Esophagus muscularis mucosa (tissue), 4 donors: ENCODE measurements at places on chromosomes 4 and X.

GRCh38 chr4:121138039-121138825 is 25.9 kb downstream of the TNIP3 start:
- no peak overlapping the region for H3K4me3 ChIP-seq
- H3K27ac ChIP-seq = no peak overlapping the region
- no peaks in the 10 kb centered on the region for H3K27me3 ChIP-seq
- DNase-seq = no peak
- H3K36me3 ChIP-seq = no peaks in the 10 kb centered on the region

GRCh38 chr4:109754093-109754857 is 24.4 kb upstream of the PLA2G12A start:
- no peaks in the 10 kb centered on the region for H3K4me1 ChIP-seq
- H3K36me3 ChIP-seq = no peaks in the 10 kb centered on the region
- H3K27ac ChIP-seq = no peak overlapping the region
- DNase-seq = no peak

DNA sequence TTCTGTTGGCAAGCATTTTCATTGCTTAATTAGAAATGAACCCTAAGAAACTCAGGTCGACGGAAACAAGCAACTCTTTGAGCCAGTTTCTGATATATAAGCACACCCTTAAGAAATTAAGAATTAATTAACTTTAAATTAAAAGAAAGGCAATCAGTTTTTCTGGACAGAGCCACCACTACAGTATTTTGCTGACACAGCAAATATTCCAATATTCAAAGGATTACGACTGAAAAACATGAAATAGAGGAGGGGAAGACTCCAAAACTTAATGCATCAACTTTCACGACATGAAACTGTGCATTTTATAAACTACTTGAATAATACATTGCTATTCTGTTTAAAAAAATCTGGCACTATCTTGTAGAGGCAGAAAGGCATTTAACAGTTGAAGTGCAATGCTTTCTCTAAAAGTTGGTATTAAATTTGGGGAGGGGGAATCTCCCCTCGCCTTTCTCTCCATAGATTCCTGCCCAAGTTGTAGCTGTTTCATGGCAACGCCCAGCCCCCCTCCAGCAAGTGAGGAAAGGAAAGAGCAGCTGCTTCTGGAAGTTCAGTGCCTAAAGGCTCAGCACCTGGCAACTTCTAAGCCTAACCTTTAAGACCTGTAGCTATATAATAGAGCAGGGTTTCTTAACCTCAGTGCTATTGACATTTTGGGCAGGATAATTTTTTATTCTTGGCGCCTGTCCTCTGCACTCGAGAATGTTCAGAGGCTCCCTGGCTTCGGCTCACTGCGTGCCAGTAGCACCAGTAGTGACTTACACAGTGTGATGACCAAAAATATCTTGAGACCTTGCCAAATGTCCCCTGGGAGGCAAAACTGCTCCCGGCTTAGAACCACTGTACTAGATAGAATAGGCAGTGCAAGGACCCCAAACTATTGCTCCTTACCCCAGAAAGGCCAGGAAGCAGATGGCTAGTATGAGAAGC is 6.7 kb upstream of the ZCCHC18 start:
- H3K27ac ChIP-seq = no peak overlapping the region
- H3K4me1 ChIP-seq = no peaks in the 10 kb centered on the region
- no peak for DNase-seq
- H3K36me3 ChIP-seq = no peaks in the 10 kb centered on the region
- H3K27me3 ChIP-seq = no peaks in the 10 kb centered on the region
- H3K4me3 ChIP-seq = no peak overlapping the region

DNA sequence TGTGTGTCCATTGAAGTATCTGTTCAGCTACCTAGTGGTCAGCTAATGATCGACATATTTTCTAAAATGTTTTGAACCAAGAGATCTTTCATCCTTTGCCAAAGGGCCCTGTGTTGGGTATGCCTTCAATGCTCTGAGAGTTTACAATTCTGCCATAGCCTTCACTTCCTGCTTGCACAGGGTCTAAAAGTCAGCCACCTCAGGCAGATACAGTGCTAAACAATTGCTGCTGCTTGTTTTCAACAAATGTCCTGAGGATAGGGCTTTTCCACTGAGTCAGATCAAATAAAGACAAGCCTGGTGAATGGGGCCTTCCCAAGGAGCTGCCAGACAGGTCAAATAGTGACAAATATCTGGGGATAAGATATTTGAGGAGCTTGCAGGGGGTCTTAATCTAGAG is 16.7 kb downstream of the AMMECR1 start:
- H3K27me3 ChIP-seq = no peaks in the 10 kb centered on the region
- no peak for DNase-seq
- H3K36me3 ChIP-seq = no peaks in the 10 kb centered on the region
- no peaks in the 10 kb centered on the region for H3K4me1 ChIP-seq
- no peak overlapping the region for H3K27ac ChIP-seq

- peaks cover 7% of the 10 kb centered on the region for H3K4me1 ChIP-seq
- H3K27ac ChIP-seq = no peak overlapping the region
- no peak for DNase-seq
- no peaks in the 10 kb centered on the region for H3K36me3 ChIP-seq
Measured at GRCh38 chr4:156783966-156784365, 187.6 kb downstream of the PDGFC start.

GRCh38 chrX:111467896-111468295 is 43.5 kb upstream of the SERTM2 start:
- H3K36me3 ChIP-seq = no peaks in the 10 kb centered on the region
- no peak overlapping the region for H3K4me3 ChIP-seq
- no peak for DNase-seq
- no peaks in the 10 kb centered on the region for H3K4me1 ChIP-seq
- no peak overlapping the region for H3K27ac ChIP-seq
- no peaks in the 10 kb centered on the region for H3K27me3 ChIP-seq

GRCh38 chr4:54942721-54943120 is 182.7 kb downstream of the KDR start:
- H3K4me1 ChIP-seq = peaks cover 15% of the 10 kb centered on the region
- H3K27ac ChIP-seq = no peak overlapping the region
- no peaks in the 10 kb centered on the region for H3K36me3 ChIP-seq
- no peaks in the 10 kb centered on the region for H3K27me3 ChIP-seq
- DNase-seq = no peak

GRCh38 chr4:158966091-158966490 is 136.8 kb upstream of the RAPGEF2 start:
- no peaks in the 10 kb centered on the region for H3K36me3 ChIP-seq
- H3K27ac ChIP-seq = no peak overlapping the region
- no peak overlapping the region for H3K4me3 ChIP-seq
- H3K4me1 ChIP-seq = no peaks in the 10 kb centered on the region

GRCh38 chr4:39181520-39181904 is 817 bp upstream of the WDR19 start:
- peaks cover 13% of the 10 kb centered on the region for H3K4me1 ChIP-seq
- no peaks in the 10 kb centered on the region for H3K27me3 ChIP-seq
- H3K4me3 ChIP-seq = peak overlapping the region; percentile 74
- H3K27ac ChIP-seq = peak overlapping the region; percentile 76
- DNase-seq = no peak

- no peaks in the 10 kb centered on the region for H3K27me3 ChIP-seq
- no peaks in the 10 kb centered on the region for H3K4me1 ChIP-seq
- H3K36me3 ChIP-seq = no peaks in the 10 kb centered on the region
- no peak overlapping the region for H3K4me3 ChIP-seq
Measured at GRCh38 chrX:134599184-134599914, 58.9 kb downstream of the PLAC1 start.

DNA sequence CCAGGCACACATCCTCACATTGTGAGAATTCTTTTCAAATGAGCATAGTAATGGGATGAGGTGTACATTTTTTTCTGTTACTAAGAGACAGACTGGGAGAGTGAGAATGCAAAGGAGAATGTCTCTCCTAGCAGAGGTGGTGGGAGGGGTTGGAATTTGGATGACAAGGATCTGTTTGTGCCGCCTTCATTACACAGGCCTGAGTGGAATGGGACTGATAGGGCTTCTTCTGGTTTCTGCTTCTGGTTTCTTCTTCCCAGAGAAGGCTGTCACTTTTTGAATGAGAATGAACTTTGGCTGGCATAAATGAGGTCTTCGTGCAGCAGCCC is 55.4 kb downstream of the C4orf51 start:
- H3K36me3 ChIP-seq = no peaks in the 10 kb centered on the region
- H3K27me3 ChIP-seq = no peaks in the 10 kb centered on the region
- no peak for DNase-seq
- H3K4me1 ChIP-seq = peaks cover 42% of the 10 kb centered on the region
- peak overlapping the region; percentile 24 for H3K4me3 ChIP-seq
- peak overlapping the region; percentile 100 for H3K27ac ChIP-seq

GRCh38 chr4:139887962-139888735 is 222.5 kb downstream of the MGST2 start:
- peaks cover 34% of the 10 kb centered on the region for H3K4me1 ChIP-seq
- H3K27me3 ChIP-seq = no peaks in the 10 kb centered on the region
- H3K4me3 ChIP-seq = no peak overlapping the region
- H3K27ac ChIP-seq = peak overlapping the region; percentile 68

DNA sequence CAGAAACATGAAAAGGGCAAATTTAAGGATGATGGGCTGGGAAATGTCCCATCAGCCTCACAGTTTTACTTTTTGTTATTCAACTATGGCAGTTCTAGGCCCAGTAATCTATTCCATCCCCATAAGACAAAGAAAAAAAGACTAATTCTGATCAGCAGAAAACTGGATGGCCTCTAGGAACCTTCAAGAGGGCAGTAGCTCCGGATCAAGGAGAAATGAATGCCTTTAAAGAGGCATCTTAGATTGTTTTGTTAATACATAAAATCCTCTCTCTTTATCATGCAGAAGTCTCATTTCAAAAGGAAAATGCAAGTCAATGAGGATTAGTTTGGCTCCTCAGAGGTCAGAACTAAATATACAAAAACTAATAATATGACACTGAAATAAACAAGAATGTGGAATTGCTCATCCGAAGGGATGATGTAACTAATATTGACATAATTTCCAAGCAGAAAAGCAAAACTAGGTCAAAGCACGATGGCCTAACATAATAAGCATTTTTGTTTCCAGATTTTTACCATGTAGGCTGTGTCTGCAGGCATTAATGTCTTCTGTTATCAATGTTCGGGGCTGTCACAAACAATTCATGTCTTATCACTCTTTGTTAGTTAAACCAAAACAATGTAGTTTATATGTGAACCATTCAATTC is 8.8 kb downstream of the MID1 start:
- no peaks in the 10 kb centered on the region for H3K36me3 ChIP-seq
- peak overlapping the region; percentile 41 for H3K27ac ChIP-seq
- H3K27me3 ChIP-seq = no peaks in the 10 kb centered on the region
- no peak for DNase-seq
- no peak overlapping the region for H3K4me3 ChIP-seq
- peaks cover 25% of the 10 kb centered on the region for H3K4me1 ChIP-seq

DNA sequence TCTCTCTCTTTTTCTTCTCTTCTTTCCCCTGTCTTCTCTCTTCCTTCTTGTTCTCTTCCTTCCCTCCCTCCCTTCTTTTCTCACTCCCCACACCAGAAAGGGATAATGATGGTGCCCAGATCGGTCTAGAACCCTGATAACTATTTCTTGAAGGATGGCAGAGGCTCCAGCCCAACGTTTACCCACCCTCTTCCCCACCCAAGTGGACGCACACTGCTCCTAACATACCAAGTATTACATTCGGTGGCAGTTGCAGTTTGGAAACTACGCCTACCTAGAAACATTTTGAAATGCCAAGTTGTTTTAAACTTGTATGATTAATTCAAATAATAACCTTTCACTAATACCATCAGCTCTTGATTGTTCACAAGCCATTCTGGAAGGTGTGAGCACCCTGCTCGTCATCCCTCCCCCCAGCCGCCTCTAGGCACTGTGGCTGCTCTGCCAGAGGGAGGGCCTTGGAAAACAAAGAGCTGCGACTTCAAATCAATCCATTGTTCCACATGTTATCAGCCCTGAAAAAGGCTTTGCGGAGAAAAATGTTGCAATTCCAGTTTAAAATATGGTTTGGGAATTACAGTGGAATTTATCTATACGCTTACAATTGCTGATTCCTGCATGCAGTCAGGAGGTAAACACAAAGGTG is 1017.5 kb upstream of the TENM3 start:
- H3K27me3 ChIP-seq = no peaks in the 10 kb centered on the region
- no peak for DNase-seq
- H3K27ac ChIP-seq = no peak overlapping the region

GRCh38 chr4:53563824-53564223 is 27.5 kb downstream of the LNX1 start:
- no peaks in the 10 kb centered on the region for H3K36me3 ChIP-seq
- no peak overlapping the region for H3K4me3 ChIP-seq
- no peak for DNase-seq
- no peak overlapping the region for H3K27ac ChIP-seq
- H3K27me3 ChIP-seq = no peaks in the 10 kb centered on the region

GRCh38 chr4:84855774-84856173 is 110.7 kb downstream of the WDFY3 start:
- DNase-seq = no peak
- no peak overlapping the region for H3K4me3 ChIP-seq
- H3K27ac ChIP-seq = no peak overlapping the region
- H3K36me3 ChIP-seq = peaks cover 19% of the 10 kb centered on the region
- H3K27me3 ChIP-seq = no peaks in the 10 kb centered on the region
- peaks cover 22% of the 10 kb centered on the region for H3K4me1 ChIP-seq

- H3K4me1 ChIP-seq = peaks cover 32% of the 10 kb centered on the region
- no peaks in the 10 kb centered on the region for H3K36me3 ChIP-seq
- H3K27me3 ChIP-seq = no peaks in the 10 kb centered on the region
- H3K27ac ChIP-seq = no peak overlapping the region
- H3K4me3 ChIP-seq = no peak overlapping the region
Measured at GRCh38 chr4:85928775-85929591, 430.9 kb downstream of the MAPK10 start.

GRCh38 chr4:16869594-16870245 is 28.7 kb downstream of the LDB2 start:
- H3K4me1 ChIP-seq = no peaks in the 10 kb centered on the region
- no peak for DNase-seq

DNA sequence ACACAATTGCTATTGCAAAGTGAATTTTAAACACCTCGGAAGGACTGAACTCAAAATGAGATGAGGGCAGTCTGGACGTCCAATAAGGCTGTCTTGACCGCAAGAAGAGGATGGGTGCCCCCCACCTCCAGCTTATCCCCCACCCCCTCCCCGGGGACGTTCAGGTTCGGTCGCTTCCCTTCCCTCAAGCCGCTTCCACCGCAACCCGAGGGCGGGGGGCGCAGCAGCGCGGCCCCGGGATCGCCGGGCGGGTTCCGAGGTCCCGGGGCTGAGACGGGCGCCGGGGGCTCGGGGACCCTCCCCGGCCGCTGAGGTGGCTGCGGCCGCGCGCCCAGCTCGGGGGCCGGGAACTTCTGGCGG is 480 bp downstream of the USP46 start:
- DNase-seq = no peak
- H3K27me3 ChIP-seq = no peaks in the 10 kb centered on the region

DNA sequence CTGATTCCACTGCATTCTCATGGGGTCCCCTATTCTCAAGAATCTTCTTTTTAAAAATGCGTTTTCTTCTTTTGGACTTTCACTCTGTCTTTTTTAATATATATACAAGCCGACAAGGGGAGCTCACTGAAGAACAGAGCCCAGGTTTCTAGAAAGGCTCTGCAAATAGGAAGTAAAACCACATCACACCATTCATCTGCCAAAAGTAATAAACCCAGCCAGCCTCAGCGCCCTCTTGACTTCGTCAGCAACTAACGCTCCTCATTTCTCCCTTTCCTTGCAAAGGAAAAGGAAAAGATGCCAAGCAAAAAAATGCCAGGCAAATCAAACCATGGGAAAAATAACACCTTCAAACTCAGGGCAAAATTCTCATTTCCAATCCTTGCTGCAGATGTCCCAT is 136.4 kb downstream of the HHIP start:
- H3K27me3 ChIP-seq = no peaks in the 10 kb centered on the region
- H3K36me3 ChIP-seq = no peaks in the 10 kb centered on the region
- no peak overlapping the region for H3K27ac ChIP-seq
- no peak for DNase-seq
- no peak overlapping the region for H3K4me3 ChIP-seq
